ENCODE measurements at places on chromosomes 2 and 18.
A peak's percentile ranks its signal among the peaks of the same experiment; 100 is the strongest.

DNA sequence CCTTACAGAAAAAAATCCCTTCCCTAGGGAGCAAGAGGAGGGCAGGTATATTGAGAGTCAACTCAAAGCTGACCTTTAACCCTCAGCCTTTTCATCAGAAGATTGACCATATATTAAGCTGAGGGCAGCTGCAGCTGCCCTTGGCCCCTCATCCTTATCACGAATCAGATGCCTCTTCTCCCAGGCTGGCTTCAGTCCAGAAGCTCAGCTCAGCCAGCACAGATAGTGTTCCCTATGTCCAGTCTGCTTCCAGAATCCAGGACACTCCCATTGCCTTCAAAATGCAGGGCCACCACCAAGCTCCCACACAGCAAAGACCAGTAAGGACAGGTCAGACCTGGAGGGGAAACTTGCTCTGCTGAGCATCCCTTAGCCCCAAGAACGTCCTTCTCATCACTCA is 146.1 kb downstream of the BCL11A start:
- no peak for DNase-seq

DNA sequence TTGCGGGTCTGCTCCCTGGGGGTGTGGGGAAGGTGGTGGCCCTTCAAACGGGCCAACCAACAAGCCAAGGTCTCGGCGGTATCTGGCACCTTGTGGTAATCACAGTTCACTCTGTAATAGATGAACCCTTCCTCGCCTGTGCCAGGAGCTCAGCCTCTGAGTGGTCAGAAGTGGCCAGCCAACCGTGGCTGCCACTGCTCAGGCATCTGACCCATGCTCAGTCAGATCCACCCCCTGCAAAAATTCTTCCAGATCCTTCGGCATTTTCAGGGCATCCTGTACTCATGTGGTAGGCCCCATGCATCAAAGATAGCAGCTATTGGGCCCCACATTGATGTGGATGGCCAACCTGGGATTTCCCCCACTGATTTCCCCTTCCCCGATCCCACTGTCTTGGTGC is 39.6 kb upstream of the SERPINE2 start:
- no peak for DNase-seq

GRCh38 chr2:210360412-210360811 is 45.4 kb upstream of the MYL1 start:
- DNase-seq = no peak

- no peak for DNase-seq
Measured at GRCh38 chr2:101022221-101022620, 20.1 kb downstream of the RPL31 start.

GRCh38 chr2:152028182-152028862 is 70.5 kb downstream of the CACNB4 start:
- no peak for DNase-seq

- no peak for DNase-seq
Measured at GRCh38 chr18:3875376-3875775, 425.4 kb downstream of the TGIF1 start.

GRCh38 chr2:149808556-149808955 is 221.0 kb upstream of the MMADHC start:
- DNase-seq = no peak

- no peak for DNase-seq
Measured at GRCh38 chr2:48066000-48066399, 159.7 kb upstream of the FBXO11 start.

- DNase-seq = no peak
Measured at GRCh38 chr2:9908639-9909038, 42.9 kb upstream of the GRHL1 start.

- DNase-seq = no peak
Measured at GRCh38 chr2:106011380-106011779, 182.7 kb downstream of the UXS1 start.

DNA sequence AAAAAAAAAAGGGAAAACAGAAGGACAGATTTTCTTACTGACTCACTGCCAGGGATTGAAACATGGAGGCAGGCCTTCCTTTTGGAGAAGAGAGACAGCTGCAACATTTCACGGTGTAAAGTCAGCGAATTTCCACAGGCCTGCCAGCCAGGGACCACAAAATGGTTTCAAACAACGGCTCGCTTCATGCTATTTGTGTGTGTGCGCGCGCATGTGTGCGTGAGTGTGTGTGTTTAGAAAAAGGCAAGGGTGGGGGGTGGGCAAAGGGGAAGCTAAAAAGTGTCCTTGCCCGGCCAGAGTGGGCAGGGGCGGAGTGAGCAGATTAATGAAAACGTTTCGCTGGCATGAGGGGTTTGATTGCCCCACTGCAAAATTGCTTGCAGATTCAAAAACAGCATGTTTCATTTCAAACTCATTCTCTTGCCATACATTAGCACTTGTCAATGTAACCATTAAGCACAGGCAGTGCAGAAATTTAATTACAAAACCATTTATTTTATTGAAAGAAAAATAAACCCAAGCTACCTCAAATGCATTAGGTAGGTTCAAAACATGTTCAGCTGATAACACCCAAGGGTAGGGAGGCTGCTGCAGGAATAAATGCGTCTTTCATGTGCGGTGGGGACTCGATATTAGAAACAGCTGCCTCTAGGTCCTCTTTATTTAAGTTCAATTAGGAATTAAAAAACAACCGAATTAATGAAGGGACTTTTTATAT is 182.1 kb upstream of the SIX2 start:
- DNase-seq = no peak

DNA sequence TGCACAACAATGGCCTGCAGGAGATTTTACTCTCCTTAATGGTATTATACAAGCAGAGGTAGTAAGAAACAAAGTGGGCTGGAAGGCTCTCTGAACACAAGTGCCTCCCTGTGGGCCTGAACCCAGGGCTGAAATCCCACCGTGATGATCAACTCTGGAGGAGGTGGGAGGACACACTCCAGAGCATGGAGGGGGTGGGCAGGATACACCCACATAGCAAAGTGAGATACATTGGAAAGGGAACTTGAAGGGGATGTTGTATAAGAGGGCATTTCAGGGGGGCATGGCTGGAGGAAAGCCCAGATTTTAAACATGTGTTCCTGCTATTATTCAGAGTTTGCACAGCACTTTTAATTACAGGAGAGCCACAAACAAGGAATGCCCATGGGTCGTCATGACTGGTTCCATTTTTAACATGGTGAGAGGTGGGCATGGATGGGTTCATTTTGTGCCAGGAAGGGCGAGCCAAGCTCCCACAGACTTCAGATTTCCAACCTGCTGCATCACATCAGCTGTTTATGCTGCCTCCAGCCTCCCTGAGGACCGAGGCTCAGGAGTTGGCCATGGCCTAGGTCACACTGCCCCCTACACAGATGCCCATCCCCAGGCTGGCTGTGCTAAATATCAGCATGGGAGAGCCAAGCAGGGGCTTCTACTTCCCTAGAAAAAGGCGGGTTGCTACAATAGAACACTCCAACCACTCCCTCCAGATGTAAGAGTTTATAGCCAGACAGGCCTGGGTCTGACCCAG is 416.2 kb upstream of the ID2 start:
- no peak for DNase-seq

- DNase-seq = no peak
Measured at GRCh38 chr18:22342625-22343024, 75.1 kb downstream of the CTAGE1 start.

- DNase-seq = no peak
Measured at GRCh38 chr2:43317680-43318079, 91.3 kb upstream of the ZFP36L2 start.

GRCh38 chr2:113227698-113228097 is 51.0 kb downstream of the PAX8 start:
- DNase-seq = no peak

DNA sequence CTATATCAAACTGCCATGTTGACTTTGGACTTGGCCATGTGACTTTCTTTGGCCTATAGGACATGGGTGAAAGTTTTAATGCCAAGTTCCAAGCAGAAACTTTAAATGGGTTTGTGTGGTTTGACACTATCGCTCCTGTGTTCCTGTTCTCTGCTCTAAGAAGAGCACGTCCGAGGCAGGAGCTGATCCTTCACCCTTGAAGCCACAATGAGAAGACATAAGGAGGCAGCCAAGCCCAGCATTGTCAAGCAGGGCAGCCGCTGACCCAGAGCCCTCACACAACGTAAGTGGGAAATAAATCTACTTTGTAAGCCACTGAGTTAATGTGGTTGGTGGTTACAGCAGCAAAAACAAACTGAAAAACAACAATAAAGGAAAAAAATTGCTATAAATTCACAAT is 422.4 kb downstream of the PID1 start:
- no peak for DNase-seq

- DNase-seq = peak; percentile 37
Measured at GRCh38 chr2:137947728-137948336, 16.4 kb upstream of the HNMT start.

DNA sequence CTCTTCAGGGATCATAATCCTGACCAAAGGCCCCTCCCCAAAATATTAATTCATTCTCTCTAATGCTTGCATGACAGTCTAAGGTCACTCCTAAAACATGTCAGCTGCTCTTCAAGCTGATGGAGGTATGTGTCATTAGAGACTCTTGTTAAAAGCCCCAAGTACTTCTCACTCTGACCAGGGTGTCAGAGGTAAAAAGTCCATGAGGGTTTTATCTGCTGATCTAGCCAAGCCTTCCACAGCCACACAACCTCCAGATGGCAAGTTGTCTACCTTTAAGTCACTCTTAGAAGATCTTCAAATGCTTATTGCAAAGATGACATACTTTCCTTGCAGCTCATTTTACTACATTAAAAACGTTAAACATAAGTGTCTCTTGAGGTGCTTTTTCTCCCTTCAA is 83.6 kb upstream of the ETAA1 start:
- DNase-seq = no peak

DNA sequence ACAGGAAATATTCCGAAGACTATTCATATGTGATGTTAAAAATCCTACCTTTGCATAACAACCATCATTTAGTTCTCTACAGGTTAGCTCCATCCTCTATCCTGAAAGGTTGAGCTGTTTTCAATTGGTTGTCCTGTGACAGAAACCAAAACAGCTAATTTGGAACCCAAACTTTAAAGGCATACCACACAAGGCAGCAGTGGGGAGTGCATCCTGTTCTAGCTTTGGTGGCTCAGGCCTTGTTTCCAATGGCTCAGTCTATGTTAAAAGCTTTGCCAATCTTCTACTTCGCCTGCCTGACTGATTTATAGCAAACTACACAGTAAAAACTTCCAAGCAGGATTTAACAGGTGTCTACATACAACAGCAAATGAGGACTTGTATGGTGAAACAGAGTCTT is 3.2 kb downstream of the CD226 start:
- no peak for DNase-seq

DNA sequence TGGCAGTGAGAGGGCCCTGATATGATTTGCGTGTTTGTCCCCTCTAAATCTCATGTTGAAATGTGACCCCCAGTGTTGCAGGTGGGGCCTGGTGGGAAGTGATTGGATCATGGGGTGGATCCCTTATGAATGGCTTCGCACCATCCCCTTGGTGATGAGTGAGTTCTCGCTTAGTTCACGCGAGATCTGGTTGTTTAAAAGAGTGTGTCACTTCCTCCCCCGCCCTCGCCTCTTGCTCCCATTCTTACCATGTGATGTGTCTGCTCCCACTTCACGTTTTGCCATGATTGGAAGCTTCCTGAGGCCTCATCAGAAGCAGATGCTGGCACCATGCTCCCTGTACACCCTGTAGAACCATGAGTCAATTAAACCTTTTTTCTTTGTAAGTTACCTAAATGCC is 319.9 kb upstream of the ID2 start:
- no peak for DNase-seq

GRCh38 chr2:24855726-24856125 is 62.5 kb downstream of the CENPO start:
- DNase-seq = no peak

- peak; percentile 82 for DNase-seq
Measured at GRCh38 chr2:33475224-33476130, 972 bp upstream of the RASGRP3 start.

DNA sequence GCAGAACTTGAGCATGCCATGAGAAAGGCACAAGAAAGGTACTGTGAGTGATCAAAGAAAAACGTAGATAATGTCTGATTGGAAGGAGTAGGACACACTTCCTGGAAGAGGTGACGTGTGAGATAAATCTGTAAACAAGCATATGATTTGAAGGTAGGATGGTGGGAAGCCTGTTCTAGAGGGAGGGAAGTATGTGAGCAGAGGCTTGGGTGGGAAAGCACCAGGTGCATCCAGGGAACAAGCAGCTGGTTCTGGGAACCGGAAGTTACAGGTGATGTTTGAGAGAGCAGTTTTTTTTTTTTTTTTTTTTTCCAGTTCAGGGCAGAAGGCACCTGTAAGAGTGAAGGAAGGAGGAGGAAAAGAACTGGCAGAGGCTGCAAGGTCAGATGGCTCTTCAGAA is 116.6 kb upstream of the EFEMP1 start:
- DNase-seq = no peak

GRCh38 chr2:66925128-66925527 is 472.0 kb upstream of the ETAA1 start:
- DNase-seq = no peak

- DNase-seq = no peak
Measured at GRCh38 chr2:115738111-115738510, 1295.7 kb downstream of the DPP10 start.

DNA sequence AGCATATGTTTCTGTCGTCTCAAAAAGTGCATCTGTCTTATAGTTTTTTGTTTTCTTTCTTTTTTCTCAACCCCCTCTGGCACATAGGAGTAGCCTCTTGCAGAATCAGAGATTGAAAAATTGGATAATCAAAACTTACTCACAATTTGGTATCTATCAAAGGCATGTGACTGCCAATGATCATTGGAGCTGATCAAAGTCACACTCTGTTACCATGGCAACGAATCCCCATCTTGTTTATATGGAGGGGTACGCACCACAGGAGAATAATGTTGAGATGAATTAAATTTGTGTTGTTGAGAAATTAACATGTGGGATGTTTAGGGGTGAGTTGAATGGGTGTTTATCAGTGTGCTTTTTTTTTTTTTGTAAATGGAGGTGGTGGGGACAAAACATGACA is 458.3 kb upstream of the FANCL start:
- no peak for DNase-seq

DNA sequence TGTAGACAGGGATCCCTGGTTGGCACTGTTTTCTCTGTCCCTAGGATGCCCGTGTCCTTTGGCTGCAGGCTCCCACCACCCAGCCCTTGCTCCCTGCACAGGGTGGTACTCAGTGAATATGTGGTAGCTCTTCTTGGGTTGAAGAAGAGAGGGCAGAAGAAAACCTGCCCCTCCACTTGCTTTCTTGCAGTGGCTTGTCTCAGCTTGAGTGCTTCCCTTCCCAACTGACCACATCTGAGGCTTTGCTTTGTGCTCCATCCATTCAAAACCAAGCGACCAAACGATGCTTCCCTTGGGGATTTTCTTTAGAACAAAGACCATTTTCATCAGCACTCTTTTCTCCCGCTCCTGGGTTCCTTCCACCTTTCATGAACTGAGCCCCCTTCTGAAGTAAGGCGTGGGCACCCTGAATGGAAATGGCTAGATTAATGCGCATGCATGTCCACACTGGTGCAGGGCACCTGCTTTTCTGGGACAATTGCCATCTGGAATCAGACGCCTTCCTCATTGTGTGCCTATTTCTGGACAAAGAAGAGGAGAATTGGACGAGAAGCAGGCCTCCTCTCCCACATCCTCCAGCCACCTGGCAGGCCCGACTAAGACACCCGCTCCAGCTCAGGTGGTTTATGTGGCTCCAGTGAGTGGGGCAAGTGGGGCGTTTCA is 59.1 kb downstream of the ARL4C start:
- DNase-seq = no peak

GRCh38 chr2:71583876-71584275 is 130.5 kb downstream of the DYSF start:
- no peak for DNase-seq

Data from activated T-cell treated with anti-CD3 and anti-CD28 coated beads, Interleukin-2, amount 50 U/mL, for 48 hours (primary cell).